ENCODE measurements at places on chromosomes 12 and 14. TPM values are rescaled to one million over a fixed set of nuclear protein-coding genes. Genes with fewer than 3 reads are reported as not detected.

RBMS2 gene
- total RNA-seq = 28.6 TPM

KRT75 gene
- not detected for total RNA-seq

DNA sequence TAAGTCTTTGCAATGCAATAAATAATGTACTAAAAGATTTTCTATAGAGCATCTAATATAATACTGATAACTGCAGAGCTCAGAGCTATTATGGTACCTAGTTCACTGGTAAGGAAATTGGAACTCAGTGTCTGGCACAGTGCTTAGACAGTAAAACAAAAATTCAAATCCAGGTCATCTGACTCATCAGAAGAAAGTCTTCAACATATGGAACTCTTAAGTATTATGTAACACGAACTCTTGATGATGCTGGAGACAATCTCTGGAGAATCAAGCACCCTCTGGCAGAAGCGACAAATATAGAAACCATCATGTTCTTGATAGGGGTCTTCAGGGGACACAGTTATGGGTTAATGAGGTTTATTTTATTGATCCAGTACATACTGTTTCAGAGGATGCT lies 37.3 kb upstream of the TRHDE start:
- H3K4me1 ChIP-seq = no peaks in the 10 kb centered on the region
- no peaks in the 10 kb centered on the region for H3K36me3 ChIP-seq

DNA sequence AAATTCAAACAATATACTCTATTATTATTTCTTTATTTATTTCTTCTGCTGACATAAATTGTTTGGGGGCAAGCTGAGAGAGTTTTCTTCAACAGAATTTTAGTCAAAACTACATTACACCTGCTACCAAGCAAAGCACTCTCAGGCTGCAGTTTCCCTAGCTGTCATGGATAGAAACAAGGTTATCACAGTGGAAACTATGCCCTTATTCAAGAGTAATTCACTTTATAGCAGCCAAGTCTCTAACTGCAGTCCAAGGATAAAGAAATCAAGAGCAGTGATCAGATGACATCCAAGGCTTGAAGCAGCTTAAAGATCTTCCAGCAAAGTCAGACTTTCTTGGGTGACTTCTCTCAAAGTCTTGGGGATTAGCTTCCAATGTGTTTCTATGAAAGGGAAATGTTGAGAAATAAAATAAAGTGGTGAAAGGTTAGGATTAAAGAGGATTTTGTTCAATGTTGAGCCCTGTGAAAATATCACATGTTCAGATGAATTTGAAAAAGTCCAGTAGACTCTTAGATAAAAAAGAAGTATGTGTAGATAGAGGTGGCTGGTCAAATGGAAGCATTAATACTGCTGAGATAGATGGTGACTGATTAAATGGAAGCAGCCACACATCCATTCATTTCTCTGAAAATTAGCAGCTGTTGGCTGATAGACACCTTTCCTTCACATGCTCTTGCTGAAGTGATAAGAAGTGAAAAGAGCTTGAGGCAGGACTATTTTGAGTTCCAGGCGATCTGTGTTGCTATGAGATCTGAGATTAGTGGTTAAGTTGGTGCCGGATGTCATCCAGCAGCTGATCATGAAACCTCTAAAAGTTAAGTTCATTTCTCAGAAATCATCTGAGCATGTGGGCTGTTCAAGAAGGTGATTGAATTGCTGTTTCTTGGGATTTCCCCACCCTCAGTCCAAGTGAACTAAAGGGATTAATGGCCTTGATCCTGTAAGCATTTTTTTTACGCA lies 257.8 kb upstream of the BTG1 start:
- no peak overlapping the region for H3K4me3 ChIP-seq
- no peak for DNase-seq
- H3K27ac ChIP-seq = no peak overlapping the region
- H3K36me3 ChIP-seq = no peaks in the 10 kb centered on the region
- no peaks in the 10 kb centered on the region for H3K4me1 ChIP-seq

- no peaks in the 10 kb centered on the region for H3K4me1 ChIP-seq
- no peaks in the 10 kb centered on the region for H3K36me3 ChIP-seq
- no peaks in the 10 kb centered on the region for H3K27me3 ChIP-seq
- no peak overlapping the region for H3K27ac ChIP-seq
- no peak overlapping the region for H3K4me3 ChIP-seq
Measured at GRCh38 chr12:118237052-118237665, 101.2 kb downstream of the PEBP1 start.

DNA sequence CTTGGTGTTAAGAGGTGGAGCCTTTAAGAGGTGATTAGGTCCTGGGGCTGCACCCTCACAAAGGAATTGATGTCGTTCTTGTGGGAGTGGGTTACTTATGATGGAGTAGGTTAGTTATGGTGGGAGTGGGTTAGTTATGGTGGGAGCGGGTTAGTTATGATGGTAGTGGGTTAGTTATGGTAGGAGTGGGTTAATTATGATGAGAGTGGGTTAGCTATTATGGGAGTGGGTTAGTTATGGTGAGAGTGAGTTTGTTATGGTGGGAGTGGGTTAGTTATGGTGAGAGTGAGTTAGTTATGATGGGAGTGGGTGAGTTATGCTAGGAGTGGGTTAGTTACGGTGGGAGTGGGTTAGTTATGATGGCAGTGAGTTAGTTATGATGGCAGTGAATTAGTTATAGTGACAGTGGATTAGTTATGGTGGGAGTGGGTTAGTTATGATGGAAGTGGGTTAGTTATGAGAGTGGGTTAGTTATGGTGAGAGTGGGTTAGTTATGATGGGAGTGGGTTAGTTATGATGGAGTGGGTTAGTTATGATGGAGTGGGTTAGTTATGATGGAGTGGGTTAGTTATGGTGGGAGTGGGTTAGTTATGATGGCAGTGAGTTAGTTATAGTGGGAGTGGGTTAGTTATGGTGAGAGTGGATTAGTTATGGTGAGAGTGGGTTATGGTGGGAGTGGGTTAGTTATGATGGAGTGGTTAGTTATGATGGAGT lies 22.6 kb upstream of the SFSWAP start:
- no peaks in the 10 kb centered on the region for H3K4me1 ChIP-seq
- no peaks in the 10 kb centered on the region for H3K36me3 ChIP-seq
- no peak overlapping the region for H3K27ac ChIP-seq
- no peak for DNase-seq

- H3K27me3 ChIP-seq = no peaks in the 10 kb centered on the region
- DNase-seq = no peak
- no peak overlapping the region for H3K27ac ChIP-seq
- no peaks in the 10 kb centered on the region for H3K36me3 ChIP-seq
- H3K4me1 ChIP-seq = no peaks in the 10 kb centered on the region
- H3K4me3 ChIP-seq = no peak overlapping the region
Measured at GRCh38 chr12:125470838-125471783, 405.9 kb downstream of the AACS start.

VASH1 gene
- total RNA-seq = 19.2 TPM

Measured in uterus (tissue), 4 donors.